Activated CD4-positive, alpha-beta T cell treated with anti-CD3 and anti-CD28 coated beads, Interleukin-2, amount 50 U/mL, for 48 hours (primary cell): ENCODE measurements at places on chromosomes 1 and 21.

GRCh38 chr1:66954208-66954607 is 29.4 kb downstream of the MIER1 start:
- no peak for DNase-seq

GRCh38 chr1:193841857-193842256 is 655.4 kb upstream of the B3GALT2 start:
- DNase-seq: no peak

GRCh38 chr1:19414515-19415121 is 70.7 kb downstream of the CAPZB start:
- no peak for DNase-seq

GRCh38 chr1:153509036-153509435 is 26.8 kb downstream of the S100A6 start:
- DNase-seq: no peak

DNA sequence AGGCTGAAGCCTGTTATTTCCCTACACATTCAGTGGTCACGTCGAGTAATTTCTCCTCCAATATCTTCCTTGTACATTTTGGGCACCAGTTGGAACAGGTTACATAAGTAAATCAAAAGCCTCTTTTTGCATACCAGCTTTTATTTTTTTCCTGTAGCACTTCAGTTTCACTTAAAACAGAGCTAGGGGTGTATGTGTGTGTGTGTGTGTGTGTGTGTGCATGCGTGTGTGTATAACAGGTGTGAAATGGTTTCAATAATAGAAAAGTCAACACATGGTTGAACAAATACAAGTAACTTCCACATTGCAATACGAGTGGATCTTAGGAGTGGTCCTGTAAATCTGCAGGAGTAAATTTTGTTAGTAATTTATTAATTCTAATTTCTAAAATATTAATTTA is 3.0 kb upstream of the MAN1A2 start:
- no peak for DNase-seq
